Suppressor macrophage treated with lipopolysaccharide for 1 hour (primary cell): ENCODE measurements at places on chromosomes 3 and 15.
A peak's percentile ranks its signal among the peaks of the same experiment; 100 is the strongest.

DNA sequence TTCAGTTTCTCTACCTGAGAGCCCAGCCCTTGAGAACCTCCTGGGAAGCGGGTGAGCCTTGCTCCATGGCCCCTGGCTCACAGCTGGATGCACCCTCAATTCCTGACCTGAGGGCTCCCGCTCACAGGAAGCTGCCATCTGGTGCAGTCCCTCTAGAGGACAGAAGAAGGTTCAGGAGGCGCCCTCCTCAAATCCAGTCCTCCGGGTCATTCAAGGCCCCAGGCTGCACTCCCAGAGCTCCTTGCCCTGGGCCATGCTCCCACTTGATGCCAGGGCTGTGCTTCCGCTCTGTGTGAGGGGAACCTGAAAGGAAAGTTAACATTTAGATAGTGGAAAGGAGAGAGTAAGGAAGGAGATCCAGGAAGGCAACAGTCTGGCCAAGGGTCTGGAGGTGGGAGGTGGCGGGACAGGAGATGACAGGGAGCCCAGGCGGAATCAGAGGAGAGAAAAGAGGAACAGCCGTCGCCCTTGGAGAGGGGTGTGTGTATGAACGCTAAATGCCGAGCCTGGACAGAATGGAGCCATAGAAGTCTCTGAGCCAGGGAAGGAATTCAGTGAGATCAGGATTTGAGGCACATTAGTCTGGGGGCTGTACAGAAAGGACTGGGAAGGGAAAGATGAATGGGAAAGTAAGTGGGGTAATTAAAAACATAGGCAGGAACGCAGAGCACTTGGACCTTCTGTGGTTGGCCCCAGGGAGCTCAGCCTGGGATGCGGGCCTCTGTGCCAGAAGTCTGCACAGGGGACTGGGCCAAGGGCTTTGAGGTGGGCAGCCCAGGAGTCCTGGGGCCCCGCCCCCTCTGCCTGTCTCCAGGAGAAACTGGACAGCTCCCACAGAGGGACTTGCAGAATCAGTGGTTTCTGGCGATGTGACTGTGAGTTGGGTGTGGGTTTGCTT lies 26.1 kb downstream of the TBC1D21 start:
- no peak for DNase-seq

DNA sequence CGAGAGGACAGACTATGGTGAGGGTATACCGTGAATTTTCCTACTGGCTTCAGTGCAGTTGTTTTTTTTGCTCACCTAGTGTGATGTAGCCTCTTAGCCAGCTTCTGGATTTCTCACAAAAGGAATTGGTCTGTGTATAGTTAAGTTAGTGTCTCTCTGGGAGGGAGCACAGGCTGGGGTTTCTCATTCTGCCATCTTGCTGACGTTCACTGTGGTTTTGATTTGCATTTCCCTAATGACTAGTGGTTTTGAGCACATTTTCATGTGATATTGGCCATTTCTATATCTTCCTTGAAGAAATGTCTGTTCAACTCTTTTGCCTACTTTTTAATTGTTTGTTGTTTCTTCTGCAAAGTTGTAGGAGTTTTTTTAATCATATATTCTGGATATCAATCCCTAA lies 2.2 kb upstream of the CD86 start:
- DNase-seq, result peak; percentile 79

- no peak for DNase-seq
Measured at GRCh38 chr3:40086890-40087883, 222.3 kb upstream of the EIF1B start.

DNA sequence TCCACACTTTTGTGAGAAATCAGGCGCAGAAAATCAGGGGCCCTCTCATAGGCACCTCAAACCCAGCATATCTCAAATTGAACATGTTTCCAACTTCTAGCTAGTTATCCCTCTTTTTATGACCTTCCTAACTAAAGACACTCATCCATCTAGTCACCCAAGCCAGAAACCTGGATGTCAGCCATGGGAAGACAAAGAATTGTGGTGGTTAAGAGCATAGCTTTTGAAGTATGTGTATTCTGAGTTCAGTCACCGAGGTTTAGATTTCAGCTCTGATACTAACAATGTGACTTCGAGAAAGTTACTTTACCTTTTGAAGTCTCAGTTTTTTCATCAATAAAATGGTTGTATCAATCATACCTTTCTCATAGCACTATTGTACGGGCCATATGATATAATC lies 495.5 kb downstream of the NLGN1 start:
- DNase-seq, result no peak

DNA sequence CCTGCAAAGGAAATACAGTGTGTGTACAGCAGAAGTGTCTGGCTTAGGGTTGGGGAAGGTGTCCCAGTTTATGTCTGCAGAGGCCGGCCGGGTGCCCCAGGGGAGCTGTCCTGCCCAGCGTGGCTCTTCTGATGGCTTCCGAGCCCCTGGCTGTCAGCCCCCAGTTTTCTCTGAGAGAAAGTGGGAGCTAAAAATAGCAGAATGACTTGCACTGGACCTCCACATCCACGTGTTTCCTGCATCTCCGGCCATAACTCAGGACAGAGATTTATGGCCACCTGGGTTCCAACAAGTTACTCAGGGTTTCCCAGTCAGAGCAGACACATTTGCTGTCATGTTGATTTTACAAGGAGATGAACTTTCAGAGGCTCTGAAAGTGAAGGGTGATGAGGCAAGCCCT lies 192.0 kb downstream of the ATP10A start:
- DNase-seq, result no peak

DNA sequence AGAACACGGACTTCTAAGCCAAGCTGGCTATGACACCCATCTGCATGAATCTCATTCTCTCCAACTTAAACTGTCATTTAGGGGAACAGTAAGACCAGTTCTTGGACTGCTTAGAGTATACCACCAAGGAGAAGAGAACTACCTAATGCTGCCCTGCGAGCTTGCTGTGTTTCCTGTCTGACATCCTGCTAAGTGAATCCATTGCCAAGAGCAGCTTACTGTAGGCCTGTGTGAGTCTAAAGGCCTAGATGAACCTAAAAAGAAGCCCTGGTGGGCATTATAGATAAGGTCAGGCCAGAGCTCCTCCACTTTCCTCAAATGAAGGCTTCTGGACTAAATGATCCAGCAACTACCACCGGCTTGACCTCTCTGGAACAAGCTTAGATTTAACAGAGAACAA lies 15.0 kb downstream of the LZTFL1 start:
- no peak for DNase-seq

GRCh38 chr15:68201153-68201878 lies 3.8 kb downstream of the CALML4 start:
- DNase-seq, result no peak

- DNase-seq, result peak; percentile 72
Measured at GRCh38 chr15:60394689-60395097, 3.1 kb downstream of the ANXA2 start.

DNA sequence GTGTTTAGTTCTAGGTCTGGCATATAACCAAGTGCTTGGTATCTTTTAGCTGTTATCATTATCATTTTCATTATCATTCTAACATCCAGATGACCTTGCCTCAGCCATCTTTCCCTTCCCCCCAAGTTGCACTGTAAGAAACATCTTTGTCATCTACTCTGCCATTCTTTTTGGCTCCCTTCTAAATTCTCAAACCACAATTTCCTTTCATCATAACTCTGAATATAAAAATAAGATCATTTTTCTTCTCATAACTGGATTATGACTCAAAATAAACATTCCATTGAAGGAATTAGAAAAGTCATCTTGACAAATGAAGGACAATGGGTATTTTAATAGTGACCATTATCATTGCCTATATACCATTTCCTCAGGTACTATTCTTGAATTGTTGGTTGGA lies 786.2 kb downstream of the AGBL1 start:
- no peak for DNase-seq

DNA sequence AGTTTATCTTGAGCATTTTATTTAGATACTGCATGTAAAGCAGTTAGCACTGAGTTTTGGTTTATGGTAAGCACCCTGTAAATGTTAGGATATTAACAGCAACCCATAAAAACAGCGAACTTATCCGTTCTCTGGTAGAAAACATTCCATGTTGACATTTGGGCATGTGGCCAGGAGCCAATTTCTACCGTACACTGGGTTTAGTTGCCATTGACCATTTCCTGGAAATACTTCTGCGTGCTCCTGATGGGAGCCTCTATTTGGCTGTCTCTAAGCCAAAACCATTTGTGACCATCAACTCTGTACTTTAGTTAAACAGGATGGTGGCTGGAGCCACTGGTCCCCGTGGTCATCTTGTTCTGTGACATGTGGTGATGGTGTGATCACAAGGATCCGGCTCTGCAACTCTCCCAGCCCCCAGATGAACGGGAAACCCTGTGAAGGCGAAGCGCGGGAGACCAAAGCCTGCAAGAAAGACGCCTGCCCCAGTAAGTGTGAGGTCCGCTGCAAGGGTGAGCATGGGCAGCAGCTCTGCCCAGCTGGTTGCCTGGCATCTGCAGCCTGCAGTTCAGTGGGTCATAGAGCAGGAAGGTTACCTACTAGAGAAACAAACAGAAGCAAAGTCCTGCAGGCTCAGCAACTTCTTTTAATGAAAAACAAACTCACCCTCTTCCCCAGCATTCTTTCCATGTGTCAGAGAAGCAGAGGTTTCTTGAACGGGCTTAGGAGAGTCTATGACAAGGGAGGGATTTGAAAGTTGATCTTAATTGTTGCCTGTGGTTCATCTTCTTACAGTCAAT lies 7.1 kb downstream of the THBS1 start:
- no peak for DNase-seq

- DNase-seq, result peak; percentile 50
Measured at GRCh38 chr3:129481766-129482332, 41.8 kb downstream of the IFT122 start.

GRCh38 chr3:53941950-53942349 lies 50.3 kb upstream of the SELENOK start:
- DNase-seq, result no peak

DNA sequence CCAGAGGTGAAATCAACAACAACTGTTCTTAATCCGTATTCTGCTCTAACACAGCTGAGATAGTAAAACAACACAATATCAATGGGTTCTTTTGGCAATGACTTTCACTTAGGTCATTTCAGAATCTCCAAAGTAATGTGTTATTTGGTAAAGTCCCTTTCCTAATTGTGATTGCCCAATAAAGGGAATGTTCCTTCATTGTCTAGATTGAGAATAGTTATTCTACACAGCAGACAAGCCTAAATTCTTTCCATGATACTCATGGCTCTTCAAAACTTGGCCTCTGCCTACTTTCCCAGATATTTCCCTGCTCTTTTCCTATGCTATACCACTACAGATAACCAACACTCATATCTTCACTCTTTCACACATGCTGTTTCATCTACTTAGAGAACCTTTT lies 219.8 kb downstream of the FMN1 start:
- DNase-seq, result peak; percentile 38

DNA sequence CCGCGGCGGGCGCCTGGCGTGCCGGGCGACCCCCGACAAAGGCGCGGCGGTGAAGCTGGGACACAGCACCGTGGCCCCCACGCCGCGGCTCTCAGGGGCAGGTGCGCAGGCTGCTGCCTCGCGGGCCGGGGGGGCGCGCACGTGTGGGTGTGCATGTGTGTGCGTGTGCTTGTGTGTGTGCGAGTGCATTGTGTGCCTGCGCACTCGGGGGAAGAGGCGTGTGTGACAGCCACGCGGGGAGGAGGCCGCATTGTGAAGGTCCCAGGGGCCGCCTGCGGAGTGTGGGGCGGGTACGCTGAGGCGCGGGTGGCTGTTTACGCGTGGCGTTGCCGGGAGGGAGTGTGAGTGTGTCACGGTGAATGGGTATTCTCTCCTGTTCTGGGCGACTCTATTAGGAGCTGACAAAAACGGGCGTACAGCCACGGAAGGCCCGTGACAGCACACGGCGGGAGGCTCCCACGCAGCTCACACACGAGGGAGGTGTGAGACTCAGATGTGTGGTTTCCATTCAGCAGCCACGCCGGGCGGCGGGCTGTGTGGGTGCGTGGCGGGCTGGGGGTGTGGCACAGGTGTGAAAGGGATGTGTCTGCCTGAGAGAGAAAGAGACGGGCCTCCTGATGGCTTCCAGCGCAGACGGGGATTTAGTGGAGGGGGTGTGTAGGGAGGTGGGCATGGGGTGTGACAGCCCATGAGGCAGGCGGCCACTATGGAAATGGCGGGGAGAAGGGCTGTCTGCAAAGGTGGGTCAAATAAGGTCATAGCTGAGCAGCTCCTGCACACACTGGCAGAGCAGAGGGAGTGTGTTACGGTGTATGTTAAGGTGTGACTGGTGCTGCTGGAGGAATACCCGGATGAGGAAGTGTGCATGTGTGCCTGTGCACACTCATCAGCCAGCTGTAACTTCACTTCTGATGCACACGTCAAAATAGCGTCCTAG lies 750 bp downstream of the PODXL2 start:
- DNase-seq, result no peak

- DNase-seq, result no peak
Measured at GRCh38 chr3:25480811-25481210, 52.7 kb downstream of the RARB start.
